Occipital lobe (tissue), 3 donors: ENCODE measurements at places on chromosomes 5 and 9. TPM values are rescaled to one million over a fixed set of nuclear protein-coding genes. Genes with fewer than 3 reads are reported as not detected.

The KCTD16 gene
- 23.6 TPM for total RNA-seq

The DBH gene
- total RNA-seq: not detected

DNA sequence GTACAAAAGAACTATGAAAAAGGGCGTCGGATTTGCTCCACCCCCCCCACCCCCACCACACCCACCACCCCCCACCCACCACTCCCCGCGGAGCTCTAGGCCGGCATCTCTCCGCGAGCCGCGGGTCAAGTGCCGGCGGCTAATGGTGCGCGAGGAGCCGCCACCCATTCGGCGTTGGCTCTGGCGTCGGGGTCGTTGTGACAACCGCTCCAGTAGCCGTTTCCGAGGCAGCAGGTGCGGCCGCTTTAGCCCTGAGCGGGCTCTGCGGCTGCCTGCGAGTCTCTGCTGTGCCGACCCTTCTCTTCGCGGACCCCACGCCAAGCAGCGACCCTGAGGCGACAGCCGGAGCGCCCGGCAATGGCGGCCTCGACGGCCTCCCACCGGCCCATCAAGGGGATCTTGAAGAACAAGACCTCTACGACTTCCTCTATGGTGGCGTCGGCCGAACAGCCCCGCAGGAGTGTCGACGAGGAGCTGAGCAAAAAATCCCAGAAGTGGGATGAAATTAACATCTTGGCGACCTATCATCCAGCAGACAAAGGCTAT, at the start of gene PPP1R2B:
PPP1R2B (plus strand) TSS at position 90 of the 546 bp plus-strand sequence; CDS start at position 358, 268 bp downstream.
- DNase-seq: no peak

- no peak for DNase-seq
Observed at GRCh38 chr9:33128570-33128969, 38.6 kb downstream of the B4GALT1 start.

GRCh38 chr5:61619289-61619688, 287.2 kb downstream of the ZSWIM6 start:
- no peak for DNase-seq
